ENCODE measurements at places on chromosomes 12 and 14. TPM values are rescaled to one million over a fixed set of nuclear protein-coding genes. Genes with fewer than 3 reads are reported as not detected.

Gene AQP5
- 0.25 TPM for total RNA-seq

Gene BRF1
- 10.4 TPM for total RNA-seq

Gene KRT71
- not detected for total RNA-seq

Gene REP15
- total RNA-seq, result not detected
